NCI-H1417 (cell line): ENCODE measurements at places on chromosomes 2 and 18.
A peak's percentile ranks its signal among the peaks of the same experiment; 100 is the strongest.

DNA sequence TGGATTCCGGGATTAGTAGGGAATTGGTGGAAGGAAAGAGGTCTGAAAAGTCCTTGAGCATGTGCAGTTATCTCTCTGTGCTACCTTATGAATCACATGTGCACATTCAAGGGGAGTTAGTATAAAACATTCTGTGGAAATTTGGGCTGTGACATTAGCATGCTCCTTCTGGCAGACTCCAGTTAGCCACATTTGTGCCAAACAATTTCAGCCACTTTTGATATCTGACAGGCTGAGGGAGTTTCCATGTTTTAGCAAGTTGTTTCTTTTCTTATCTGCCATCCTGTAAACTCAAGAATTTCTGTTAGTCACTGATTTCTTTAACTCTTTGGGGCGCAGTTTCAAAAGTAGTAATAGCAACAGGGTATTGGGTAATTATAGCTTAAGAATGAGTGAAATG, 28.3 kb upstream of the GYPC start:
- no peak for DNase-seq

DNA sequence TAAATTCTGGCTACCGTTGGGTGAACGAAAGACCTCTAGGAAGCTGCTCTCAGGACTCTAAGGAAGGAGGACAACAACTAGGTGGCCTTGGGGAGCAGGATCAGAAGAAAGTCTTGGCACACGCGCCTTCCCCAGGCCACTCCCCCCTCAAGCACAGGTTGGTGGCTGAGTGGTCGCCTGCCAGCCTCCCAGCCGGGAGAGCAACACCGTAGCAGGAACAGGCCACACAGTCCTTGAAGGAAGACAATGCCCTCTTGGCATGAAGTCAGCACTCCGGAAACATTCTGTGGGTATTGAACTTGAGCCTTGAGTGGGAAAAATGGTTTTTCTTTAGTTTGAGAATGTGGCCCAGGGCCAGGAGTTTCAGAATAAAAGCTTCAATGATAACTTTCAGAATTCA, 87.4 kb upstream of the AGAP1 start:
- no peak for DNase-seq

- no peak for DNase-seq
These were observed 233.3 kb downstream of the MBD2 start for GRCh38 chr18:53991202-53991601.

GRCh38 chr2:174764280-174765255, at the start of gene CHRNA1:
Gene CHRNA1 (minus strand): TSS chr2:174764472. CDS start chr2:174764394, 78 bp downstream.
- DNase-seq: no peak

GRCh38 chr2:223086370-223086981, 34.5 kb downstream of the KCNE4 start:
- no peak for DNase-seq

GRCh38 chr2:85327160-85327821, 498 bp downstream of the TGOLN2 start:
- peak; percentile 43 for DNase-seq

- no peak for DNase-seq
These were observed 540.1 kb downstream of the CMPK2 start for GRCh38 chr2:6325616-6326015.

DNA sequence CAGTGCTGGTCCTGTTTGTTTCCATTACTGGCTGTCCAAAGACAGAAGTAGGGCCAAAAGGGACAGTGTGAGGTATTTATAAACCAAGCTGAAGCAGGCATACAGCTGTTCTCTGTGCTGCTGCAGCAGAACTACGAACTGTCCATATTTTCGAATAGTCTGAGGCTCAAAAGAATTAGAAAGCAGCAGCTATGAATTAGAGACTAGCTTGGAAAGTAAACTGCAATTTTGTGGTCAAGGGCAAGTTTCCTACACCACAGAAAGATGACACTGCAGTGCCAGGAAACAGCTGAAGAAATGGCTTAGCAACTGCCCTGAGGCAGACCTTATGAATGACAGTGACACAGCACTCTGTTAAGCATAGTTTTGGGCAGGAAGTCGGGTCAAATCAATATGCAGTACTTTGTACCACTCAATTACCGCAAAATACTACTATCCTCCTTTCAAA, 125.3 kb downstream of the TMEM131 start:
- DNase-seq: peak; percentile 5

GRCh38 chr18:44826418-44827259, 146.0 kb downstream of the SETBP1 start:
- peak; percentile 85 for DNase-seq

GRCh38 chr2:54207666-54208195, 48.3 kb downstream of the TSPYL6 start:
- no peak for DNase-seq
